ENCODE measurements at places on chromosomes 13 and 19. TPM values are rescaled to one million over a fixed set of nuclear protein-coding genes. Genes with fewer than 3 reads are reported as not detected.

ELSPBP1 gene
- total RNA-seq: not detected

LGI4 gene
- total RNA-seq: not detected

ZNF730 gene
- total RNA-seq: 0.45 TPM

RETN gene
- total RNA-seq: not detected

PRR36 gene
- total RNA-seq: 0.06 TPM

FARP1 gene
- 0.44 TPM for total RNA-seq

VSTM2B gene
- total RNA-seq: not detected

OBI1 gene
- total RNA-seq: 21.1 TPM

MUC16 gene
- 0.12 TPM for total RNA-seq

SSC5D gene
- total RNA-seq: 0.79 TPM

PCP2 gene
- 0.99 TPM for total RNA-seq

POU2F2 gene
- 17.7 TPM for total RNA-seq

HS6ST3 gene
- not detected for total RNA-seq

FFAR3 gene
- total RNA-seq: not detected

GGACT gene
- 5.3 TPM for total RNA-seq

GRCh38 chr19:20923077-20923871 lies at the start of gene ZNF85:
TSS of gene ZNF85 (plus strand) at chr19:20923251. CDS start at chr19:20923401, 150 bp downstream.
- H3K27me3 ChIP-seq: no peaks in the 10 kb centered on the region
- H3K36me3 ChIP-seq: peaks cover 44% of the 10 kb centered on the region
- peak; percentile 97 for DNase-seq
- H3K4me1 ChIP-seq: peaks cover 24% of the 10 kb centered on the region
- H3K27ac ChIP-seq: peak within 1 kb of the TSS; percentile 99

- no peaks in the 10 kb centered on the region for H3K27me3 ChIP-seq
- H3K4me1 ChIP-seq: peaks cover 46% of the 10 kb centered on the region
- no peaks in the 10 kb centered on the region for H3K36me3 ChIP-seq
- H3K27ac ChIP-seq: no peak overlapping the region
- H3K4me3 ChIP-seq: no peak overlapping the region
- DNase-seq: no peak
Observed at GRCh38 chr19:15279326-15279904, 47.2 kb upstream of the EPHX3 start.

GRCh38 chr19:13835791-13836723 lies 40.8 kb downstream of the ZSWIM4 start:
- peak overlapping the region; percentile 67 for H3K4me3 ChIP-seq
- DNase-seq: no peak
- H3K4me1 ChIP-seq: peaks cover 52% of the 10 kb centered on the region
- H3K27ac ChIP-seq: peak overlapping the region; percentile 91

- DNase-seq: no peak
- H3K4me1 ChIP-seq: peaks cover 7% of the 10 kb centered on the region
- H3K27me3 ChIP-seq: peaks cover 9% of the 10 kb centered on the region
- H3K27ac ChIP-seq: no peak overlapping the region
Observed at GRCh38 chr13:39897636-39898035, 242.2 kb downstream of the COG6 start.

DNA sequence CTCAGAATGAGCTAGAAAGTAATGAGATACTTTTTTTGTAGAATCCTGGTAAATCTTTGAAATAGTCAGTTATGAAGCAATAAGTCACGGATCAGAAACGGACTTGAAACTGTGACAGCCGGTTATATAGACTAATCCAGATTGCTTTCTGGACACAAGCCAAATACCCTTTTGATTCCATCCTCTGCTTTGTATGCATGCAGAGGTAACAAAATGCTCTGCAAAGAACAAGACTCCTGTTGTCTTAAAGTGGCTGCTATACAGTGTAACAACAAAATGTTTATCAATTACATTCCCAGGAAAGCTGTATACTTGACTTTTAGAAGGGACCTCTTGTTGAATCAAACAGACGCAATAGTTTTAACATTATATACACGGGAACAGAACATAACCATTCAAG lies 66.5 kb upstream of the STARD13 start:
- no peak overlapping the region for H3K27ac ChIP-seq
- peaks cover 54% of the 10 kb centered on the region for H3K27me3 ChIP-seq
- DNase-seq: no peak
- H3K36me3 ChIP-seq: peaks cover 2% of the 10 kb centered on the region

GRCh38 chr13:94209117-94209516 lies 270.4 kb downstream of the DCT start:
- no peaks in the 10 kb centered on the region for H3K27me3 ChIP-seq
- no peak for DNase-seq
- no peak overlapping the region for H3K4me3 ChIP-seq
- H3K4me1 ChIP-seq: peaks cover 5% of the 10 kb centered on the region
- H3K36me3 ChIP-seq: no peaks in the 10 kb centered on the region

GRCh38 chr19:1387684-1388636 lies 4.3 kb downstream of the NDUFS7 start:
- peaks cover 18% of the 10 kb centered on the region for H3K4me1 ChIP-seq
- H3K27ac ChIP-seq: no peak overlapping the region
- no peak overlapping the region for H3K4me3 ChIP-seq
- H3K36me3 ChIP-seq: peaks cover 20% of the 10 kb centered on the region
- no peak for DNase-seq

GRCh38 chr13:80141123-80141849 lies 199.6 kb downstream of the SPRY2 start:
- H3K36me3 ChIP-seq: no peaks in the 10 kb centered on the region
- H3K4me1 ChIP-seq: no peaks in the 10 kb centered on the region
- no peak for DNase-seq
- no peak overlapping the region for H3K27ac ChIP-seq
- H3K27me3 ChIP-seq: no peaks in the 10 kb centered on the region

DNA sequence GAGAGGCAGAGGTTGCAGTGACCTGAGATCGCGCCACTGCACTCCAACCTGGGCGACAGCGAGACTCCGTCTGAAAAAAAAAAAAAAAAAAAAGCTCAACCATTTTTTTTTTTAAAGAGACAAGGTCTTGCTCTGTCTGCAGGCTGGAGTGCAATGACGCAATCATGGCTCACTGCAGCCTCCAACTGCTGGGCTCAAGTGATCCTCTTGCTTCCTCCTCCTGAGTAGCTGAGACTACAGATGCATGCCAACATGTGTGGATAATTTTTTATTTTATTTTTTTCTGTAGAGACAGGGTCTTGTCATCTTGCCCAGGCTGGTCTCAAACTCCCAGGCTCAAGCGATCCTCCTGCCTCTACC lies 10.3 kb downstream of the EHD2 start:
- peaks cover 4% of the 10 kb centered on the region for H3K4me1 ChIP-seq
- no peak for DNase-seq
- H3K27me3 ChIP-seq: peaks cover 7% of the 10 kb centered on the region
- H3K27ac ChIP-seq: no peak overlapping the region
- no peaks in the 10 kb centered on the region for H3K36me3 ChIP-seq

GRCh38 chr19:35851213-35852028 lies 883 bp downstream of the NPHS1 start:
- no peaks in the 10 kb centered on the region for H3K36me3 ChIP-seq
- H3K27me3 ChIP-seq: peaks cover 44% of the 10 kb centered on the region
- H3K4me1 ChIP-seq: peaks cover 4% of the 10 kb centered on the region
- no peak overlapping the region for H3K4me3 ChIP-seq

- H3K27me3 ChIP-seq: peaks cover 56% of the 10 kb centered on the region
- no peak for DNase-seq
- no peaks in the 10 kb centered on the region for H3K36me3 ChIP-seq
- H3K4me3 ChIP-seq: no peak overlapping the region
Observed at GRCh38 chr19:51139299-51140014, 2.6 kb upstream of the SIGLEC7 start.

GRCh38 chr13:78592584-78592983 lies 10.8 kb downstream of the POU4F1 start:
- no peak overlapping the region for H3K27ac ChIP-seq
- peaks cover 2% of the 10 kb centered on the region for H3K4me1 ChIP-seq
- H3K27me3 ChIP-seq: peaks cover 87% of the 10 kb centered on the region
- DNase-seq: no peak

GRCh38 chr19:1397838-1398237 lies 3.5 kb downstream of the GAMT start:
- H3K36me3 ChIP-seq: no peaks in the 10 kb centered on the region
- no peak for DNase-seq
- H3K4me3 ChIP-seq: no peak overlapping the region

DNA sequence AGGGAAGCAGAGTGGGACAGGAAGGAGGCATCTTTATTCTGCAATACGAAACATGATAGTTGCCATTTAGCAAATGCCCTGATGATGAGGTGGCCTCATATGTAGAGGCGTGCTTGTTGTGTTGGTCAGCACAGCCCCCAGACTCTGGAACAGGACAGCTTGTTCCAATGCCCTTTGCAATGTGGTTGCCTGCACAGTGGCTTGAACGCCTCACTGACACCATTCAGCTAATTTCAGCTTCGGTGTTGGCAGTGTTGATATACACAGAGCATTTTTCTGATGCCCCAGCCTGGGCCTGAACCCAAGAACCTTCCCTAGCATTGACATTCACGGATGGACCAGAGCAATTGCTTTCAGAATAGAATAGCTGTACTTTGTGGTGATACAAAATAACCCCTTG lies 133.3 kb downstream of the HS6ST3 start:
- H3K27me3 ChIP-seq: no peaks in the 10 kb centered on the region
- DNase-seq: no peak
- H3K4me1 ChIP-seq: no peaks in the 10 kb centered on the region
- H3K27ac ChIP-seq: no peak overlapping the region

DNA sequence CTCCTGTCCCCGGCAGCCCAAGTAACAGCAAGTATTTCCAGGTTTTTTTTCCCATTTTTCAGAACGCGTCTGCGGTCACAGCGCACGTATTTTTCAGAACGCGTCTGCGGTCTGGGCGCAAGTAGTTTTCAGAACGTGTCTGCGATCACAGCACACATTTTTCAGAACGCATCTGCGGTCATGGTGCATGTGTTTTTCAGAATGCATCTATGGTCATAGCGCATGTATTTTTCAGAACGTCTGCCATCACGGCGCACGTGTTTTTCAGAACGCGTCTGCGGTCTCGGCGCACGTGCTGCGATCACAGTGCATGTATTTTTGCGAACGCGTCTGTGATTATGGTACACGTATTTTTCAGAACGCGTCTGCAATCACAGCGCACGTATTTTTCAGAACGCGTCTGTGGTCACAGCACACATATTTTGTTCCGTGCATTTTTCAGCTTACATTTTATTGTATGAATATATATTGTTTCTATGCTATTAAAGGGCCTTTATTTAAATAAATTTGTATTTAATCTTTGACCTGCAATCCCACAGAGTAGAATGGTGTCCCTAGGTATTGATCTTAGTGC lies 19.7 kb downstream of the ATP4B start:
- H3K27me3 ChIP-seq: no peaks in the 10 kb centered on the region
- no peak for DNase-seq
- no peak overlapping the region for H3K27ac ChIP-seq
- H3K4me3 ChIP-seq: no peak overlapping the region
- peaks cover 2% of the 10 kb centered on the region for H3K4me1 ChIP-seq

DNA sequence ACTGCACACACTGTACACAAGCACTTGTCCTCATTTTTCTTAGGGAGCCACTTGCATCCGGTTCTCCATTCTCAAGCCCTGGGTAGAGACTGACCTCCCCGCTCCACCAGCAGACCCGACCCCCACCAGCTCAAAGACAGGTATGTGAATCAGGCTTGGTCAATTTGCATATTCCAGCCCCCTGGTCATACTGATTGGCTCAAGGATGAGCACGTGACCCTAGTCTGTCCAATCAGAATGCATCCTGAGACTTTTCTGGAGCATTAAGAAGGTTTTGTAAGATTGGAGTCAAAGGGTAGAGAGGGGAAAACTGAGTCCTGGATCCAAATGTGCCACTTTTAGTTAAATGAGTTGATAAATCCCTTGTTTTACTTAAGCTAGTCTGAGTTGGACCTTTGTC lies 34.1 kb downstream of the NOTCH3 start:
- no peaks in the 10 kb centered on the region for H3K27me3 ChIP-seq
- no peak overlapping the region for H3K4me3 ChIP-seq
- H3K36me3 ChIP-seq: no peaks in the 10 kb centered on the region
- H3K4me1 ChIP-seq: no peaks in the 10 kb centered on the region
- DNase-seq: no peak

- no peaks in the 10 kb centered on the region for H3K27me3 ChIP-seq
- DNase-seq: no peak
- no peak overlapping the region for H3K27ac ChIP-seq
- H3K36me3 ChIP-seq: no peaks in the 10 kb centered on the region
- peaks cover 21% of the 10 kb centered on the region for H3K4me1 ChIP-seq
- H3K4me3 ChIP-seq: no peak overlapping the region
Observed at GRCh38 chr13:30416471-30416870, 5.8 kb upstream of the UBE2L5 start.
